ENCODE measurements at places on chromosomes 6 and 20.

GRCh38 chr20:35698298-35699126 lies 640 bp downstream of the NFS1 start:
- no peak for DNase-seq

- no peak for DNase-seq
Observed at GRCh38 chr6:136963259-136963658, 41.2 kb downstream of the SLC35D3 start.

DNA sequence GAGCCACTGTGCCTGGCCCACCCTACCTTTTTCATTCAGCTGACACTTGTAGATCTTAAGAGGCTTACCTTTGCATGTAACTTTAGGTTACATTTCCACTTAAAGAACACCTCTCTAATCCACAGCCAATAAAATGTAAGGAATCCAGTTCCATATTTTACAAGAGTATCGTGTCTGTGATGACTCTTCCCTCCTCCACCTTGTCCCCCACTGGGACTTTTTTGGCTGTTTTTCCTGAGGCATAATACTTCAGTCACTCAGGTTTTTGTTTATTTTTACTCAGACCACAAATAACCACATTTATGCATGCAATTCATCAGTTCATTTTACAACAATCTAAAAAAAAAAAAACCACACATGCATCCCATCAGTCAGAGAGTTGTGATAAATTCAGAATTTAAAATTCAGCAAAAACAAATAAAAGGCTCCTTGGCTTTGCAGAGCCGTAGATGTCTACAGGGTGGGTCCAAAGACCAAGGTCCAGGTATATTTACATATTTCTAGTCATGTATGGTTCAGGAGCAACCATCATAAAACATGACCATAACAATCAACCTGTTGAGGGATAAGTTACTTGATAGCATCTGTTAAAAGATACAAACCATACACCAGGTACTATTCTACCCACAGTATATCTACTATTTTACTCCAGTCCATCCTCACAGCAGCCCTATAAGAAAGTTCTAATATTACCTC lies 9.9 kb downstream of the ATXN1 start:
- no peak for DNase-seq

DNA sequence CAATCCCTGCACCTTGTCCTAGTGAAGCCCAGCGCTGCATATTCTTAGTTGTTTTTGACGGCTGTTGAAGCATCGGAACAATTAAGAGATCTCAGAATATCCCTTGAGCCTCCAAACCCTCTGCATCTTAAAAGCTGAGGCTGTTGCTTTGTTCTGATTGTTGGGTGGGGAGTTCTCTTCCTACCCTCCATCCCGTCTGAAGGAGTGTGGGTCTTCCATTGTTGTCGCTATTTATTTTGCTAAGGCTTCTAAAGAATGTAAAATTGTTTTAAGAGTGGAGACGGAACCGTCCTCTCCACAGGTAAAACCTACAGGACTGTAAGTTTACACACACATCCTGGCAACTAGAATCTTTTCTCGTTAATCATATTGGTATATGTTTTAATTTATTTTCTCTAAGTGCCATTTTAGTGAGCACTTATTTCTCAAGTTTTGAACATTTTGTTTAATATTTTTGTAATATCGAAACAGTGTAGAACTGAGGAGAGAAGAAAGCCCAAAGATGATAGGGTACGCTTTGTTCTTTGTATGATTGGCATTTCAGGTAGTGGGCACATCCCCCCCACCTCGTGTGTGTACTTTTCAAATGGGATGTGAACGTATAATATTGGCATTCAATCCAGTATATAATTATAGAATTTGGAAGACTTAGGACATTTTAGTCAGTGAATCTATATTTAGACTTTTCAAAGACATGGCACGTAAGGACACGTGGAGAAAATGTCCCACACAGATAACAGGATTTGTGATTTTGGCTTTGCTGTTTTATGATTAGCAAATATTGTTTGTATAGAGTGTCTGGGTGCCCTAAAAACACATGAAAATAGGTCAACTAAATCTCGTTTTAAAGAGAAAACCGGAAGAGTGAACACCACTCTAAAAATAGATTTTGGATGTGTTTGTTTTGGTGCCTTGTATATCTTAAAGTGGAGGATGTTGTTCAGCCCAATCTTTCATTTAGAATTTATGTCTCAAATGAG lies 1.3 kb downstream of the RNF146 start:
- DNase-seq = no peak

DNA sequence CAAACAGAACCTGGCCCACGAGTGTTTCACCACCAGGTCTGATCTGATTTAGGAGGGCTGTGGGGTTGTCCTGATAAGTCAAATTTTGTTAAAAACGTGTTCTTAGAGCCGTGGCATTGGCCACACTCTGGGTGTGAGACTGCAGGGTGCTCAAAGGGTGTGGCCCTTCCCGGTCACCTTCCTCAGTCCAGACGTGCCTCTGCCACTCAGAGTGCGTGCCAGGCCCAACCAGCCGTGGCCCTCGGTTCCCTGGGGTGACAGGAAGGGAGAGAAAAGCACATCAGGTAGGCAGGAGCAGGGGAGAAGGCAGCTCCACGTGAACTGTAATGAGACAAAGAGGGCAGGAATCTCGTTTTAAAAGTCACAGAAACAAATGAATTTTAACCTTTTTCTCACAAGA lies 115.4 kb downstream of the FAM120B start:
- no peak for DNase-seq

DNA sequence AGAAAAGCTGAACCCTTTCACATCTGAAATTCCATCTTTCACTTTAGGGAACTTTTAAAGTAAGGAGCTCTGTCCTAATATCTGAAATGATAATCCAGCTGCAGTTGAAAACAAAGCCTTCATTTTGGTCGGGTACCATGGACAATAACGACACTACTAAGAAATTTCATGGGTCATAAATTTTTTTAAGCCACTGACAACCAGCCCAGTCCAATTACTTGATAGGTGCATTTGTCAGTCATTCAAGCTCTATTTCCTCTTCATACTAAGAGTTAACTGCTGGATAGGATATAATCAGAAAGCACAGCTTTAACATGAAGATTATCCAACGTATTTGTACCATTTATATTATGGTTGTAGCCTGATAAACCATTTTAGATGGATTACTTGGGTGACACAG lies 52.5 kb downstream of the MMUT start:
- no peak for DNase-seq

DNA sequence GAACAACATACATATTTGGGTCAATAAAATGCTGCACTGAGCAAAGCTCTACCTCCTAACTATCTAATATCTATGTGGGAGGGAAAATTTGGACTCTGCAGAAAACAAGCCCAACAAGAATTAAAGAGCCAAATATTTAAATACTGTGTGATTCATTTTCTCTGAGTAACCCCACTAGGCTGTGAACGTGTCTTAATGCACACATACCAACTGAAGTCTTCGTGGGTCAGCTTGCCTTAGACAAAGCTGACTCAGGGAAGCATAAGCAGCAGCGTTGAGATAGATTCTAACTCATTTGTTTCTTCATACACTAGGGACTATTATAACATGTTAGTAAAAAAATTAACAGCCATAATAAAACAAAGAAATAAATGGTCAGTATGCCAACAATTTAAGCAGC lies 114.3 kb downstream of the GJA1 start:
- no peak for DNase-seq

GRCh38 chr6:157667211-157668008 lies 155.6 kb upstream of the SNX9 start:
- DNase-seq = peak; percentile 17

GRCh38 chr20:49892260-49892659 lies 23.1 kb downstream of the SPATA2 start:
- DNase-seq = no peak

DNA sequence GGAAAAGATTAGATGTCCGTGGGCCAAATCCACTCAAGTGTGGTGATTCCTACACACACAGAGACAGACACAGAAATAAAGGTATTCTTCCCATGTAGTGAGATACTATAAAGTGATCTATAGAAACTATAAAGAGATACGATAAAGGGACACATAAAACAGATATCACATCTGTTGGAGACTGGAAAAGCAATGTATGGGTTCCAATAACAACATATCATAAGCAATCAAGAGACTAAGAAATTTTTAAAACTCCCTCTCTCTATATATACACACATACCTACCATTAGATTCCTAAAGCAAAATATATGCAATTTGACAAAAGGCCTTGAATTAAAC lies 5.2 kb downstream of the PPP1R10 start:
- DNase-seq = no peak

DNA sequence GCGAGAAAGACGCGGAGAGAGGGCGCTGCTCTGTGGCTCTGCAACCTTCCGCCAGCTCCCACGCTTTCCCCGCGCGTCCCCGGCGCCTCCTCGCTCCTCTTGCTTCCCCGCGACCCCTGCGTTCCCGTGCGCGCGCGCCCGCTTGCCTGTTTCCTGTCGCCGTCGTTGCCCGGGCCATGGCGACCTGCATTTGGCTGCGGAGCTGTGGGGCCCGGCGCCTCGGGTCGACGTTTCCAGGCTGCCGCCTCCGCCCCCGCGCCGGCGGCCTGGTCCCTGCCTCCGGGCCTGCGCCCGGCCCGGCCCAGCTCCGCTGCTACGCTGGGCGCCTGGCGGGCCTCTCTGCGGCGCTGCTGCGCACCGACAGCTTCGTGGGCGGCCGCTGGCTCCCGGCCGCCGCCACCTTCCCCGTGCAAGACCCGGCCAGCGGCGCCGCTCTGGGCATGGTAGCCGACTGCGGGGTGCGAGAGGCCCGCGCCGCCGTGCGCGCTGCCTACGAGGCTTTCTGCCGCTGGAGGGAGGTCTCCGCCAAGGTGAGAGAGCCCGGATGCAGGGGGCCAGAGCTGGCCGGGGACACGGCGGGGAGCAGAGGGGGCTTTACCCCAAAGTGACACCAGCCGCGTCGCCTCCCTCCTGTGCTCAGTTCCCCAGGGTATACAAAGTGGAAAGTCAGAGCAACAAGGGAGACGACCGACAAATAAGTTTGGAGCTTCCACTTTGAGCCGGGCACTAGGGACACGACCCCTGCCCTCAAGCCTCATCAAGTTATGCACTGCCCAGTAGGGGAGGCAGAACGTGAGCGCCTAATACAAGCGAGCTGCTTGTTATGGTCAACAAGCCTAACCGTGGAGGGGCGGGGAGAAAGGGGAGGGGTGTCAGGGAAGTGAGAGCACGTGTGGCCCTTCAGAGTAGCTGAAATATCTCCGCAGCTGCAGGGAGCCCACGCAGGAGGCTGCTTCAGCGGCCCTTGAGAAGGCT lies at the start of gene ALDH5A1:
Gene ALDH5A1, plus strand, starts transcription at position 149 of the 975 bp plus-strand sequence. Its CDS starts 28 bp downstream, at position 177.
- DNase-seq = peak; percentile 70

GRCh38 chr6:150765067-150765764 lies 100.3 kb upstream of the MTHFD1L start:
- DNase-seq = no peak

DNA sequence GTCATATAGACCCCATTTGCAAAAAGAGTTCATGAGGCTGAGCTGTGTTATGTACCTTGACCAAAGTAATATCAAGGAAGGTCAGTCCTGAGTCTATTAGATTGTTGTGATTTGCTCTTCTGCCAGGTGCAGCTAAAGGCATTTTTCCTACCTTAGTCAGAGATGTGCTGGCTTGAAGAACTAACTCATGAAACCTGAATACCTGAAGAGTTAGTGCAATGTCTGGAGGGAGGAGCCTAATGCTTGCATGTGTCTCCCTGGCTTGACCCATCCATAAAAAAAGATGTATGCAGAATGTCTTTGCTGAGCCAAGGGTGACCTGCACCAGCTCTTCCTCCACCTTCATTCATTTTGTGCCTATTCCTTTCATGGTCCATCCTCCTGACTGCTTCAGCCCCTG lies 742.0 kb downstream of the KIF16B start:
- no peak for DNase-seq

GRCh38 chr6:170129691-170130171 lies 161.1 kb downstream of the DLL1 start:
- no peak for DNase-seq

DNA sequence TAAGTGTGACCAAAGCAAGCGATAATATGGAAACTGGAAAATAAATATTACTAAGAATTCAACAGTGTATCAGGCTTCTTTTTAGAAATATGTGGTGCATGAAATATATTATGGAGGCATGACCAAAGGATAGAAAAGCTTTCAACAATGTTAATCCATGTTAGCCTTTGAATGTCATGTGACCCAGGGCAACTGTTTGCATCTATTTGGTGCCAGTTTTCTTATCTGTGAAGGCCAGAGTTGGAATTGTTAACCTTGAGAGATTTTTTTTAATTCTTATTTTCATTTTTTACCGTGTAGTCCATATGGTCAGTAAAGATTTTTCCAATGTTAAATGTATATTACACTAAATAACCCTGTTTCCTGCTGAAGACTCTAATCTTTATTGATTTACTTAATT lies 411.1 kb downstream of the BCKDHB start:
- DNase-seq = no peak

GRCh38 chr6:56891754-56892153 lies 63.2 kb upstream of the BEND6 start:
- no peak for DNase-seq

DNA sequence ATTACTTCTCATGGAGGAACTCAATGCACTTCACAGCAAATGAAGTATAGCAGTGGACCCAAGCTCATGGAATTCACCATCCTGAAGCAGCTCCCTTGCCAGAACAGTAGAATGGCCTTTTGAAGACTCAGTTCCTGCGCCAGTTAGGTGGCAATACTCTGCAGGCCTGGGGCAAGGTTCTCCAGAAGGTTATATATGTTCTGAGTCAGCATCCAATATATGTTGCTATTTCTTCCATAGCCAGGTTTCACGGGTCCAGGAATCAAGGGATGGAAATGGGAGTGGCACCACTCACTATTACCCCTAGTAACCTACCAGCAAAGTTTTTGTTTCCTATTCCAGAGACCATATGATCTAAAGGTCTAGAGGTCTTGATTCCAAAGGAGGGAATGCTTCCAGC lies 56.4 kb upstream of the CNKSR3 start:
- DNase-seq = no peak

- DNase-seq = no peak
Observed at GRCh38 chr6:88115307-88115706, 50.8 kb downstream of the CNR1 start.

GRCh38 chr20:32787168-32787567 lies 25.0 kb downstream of the DNMT3B start:
- no peak for DNase-seq

DNA sequence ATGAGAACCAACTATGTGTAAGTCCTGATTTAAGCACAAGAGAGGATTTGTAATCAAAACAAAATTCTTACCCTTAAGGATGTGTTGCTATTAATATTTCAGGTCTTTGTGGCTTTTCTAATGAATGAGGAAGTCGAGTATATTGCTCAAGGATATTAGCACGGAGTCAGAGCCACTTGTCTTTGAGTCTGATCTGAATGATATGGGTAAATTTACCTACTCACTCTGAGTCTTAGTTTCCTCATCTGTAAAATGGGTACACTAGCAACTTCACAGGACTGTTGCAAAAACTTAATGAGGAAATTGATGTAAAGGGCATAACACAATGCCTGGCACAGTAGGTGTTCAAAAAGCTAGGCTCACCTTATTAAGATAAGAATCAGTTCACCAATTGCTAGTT lies 30.0 kb upstream of the QKI start:
- no peak for DNase-seq

GRCh38 chr6:145729887-145730286 lies 5.4 kb downstream of the EPM2A start:
- DNase-seq = no peak

Data from T-helper 1 cell (primary cell).